Dermis microvascular lymphatic vessel endothelial cell (primary cell): ENCODE measurements at places on chromosomes 1 and 21. TPM values are rescaled to one million over a fixed set of nuclear protein-coding genes. Genes with fewer than 3 reads are reported as not detected.

Gene CELA3A
- total RNA-seq: not detected in 2 replicates

Gene CNR2
- not detected in 2 replicates for total RNA-seq

DNA sequence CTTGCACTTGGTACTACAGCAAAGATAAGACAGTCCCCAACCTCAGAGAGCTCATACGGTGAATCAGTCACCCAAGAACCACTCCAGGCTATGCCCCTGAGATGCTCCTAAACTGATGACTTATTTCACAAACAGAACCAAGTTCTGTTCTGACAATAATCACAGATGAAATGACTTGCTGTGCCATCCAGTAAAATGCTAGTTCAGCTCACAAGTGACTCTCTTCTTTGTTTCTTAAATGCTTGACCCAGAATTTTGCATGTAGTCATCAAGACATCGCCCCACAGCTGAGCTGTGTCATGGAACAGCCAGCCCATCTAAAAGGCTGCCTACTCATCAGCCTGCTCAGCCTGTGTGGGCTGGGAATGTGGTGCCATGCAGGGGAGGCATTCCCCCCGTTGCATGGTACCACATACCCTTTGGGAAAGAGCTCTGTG lies 6.1 kb upstream of the SLC19A2 start:
- no peak for DNase-seq

DNA sequence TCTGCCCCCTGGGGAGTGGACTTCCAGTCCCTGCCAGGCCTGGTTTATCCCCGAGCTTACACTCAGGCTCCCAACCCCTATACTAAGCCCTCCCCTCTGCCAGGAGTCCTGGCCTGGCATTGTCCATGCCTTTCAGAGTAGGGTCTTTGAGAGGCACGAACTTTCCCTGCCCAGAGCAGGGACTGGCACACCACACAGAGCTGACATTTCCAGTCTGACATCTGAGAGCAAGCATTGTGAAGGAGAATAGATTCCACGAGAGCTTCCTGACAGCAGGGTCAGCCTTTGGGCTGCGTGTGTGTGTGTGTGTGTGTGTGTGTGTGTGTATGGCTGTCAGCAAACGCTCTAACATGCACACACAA lies 59.5 kb upstream of the LAPTM5 start:
- DNase-seq: no peak
